ENCODE measurements at places on chromosomes 4 and X. TPM values are rescaled to one million over a fixed set of nuclear protein-coding genes. Genes with fewer than 3 reads are reported as not detected.

LRIT3 gene
- polyA plus RNA-seq: 0.78 TPM

SUPT20HL1 gene
- not detected for polyA plus RNA-seq

NIPAL1 gene
- polyA plus RNA-seq: 0.52 TPM

SERTM2 gene
- not detected for polyA plus RNA-seq

SMIM10 gene
- polyA plus RNA-seq: not detected

PNMA6F gene
- polyA plus RNA-seq: 0.77 TPM

PPP2R2C gene
- 41.2 TPM for polyA plus RNA-seq

HS3ST1 gene
- 0.10 TPM for polyA plus RNA-seq

CFAP99 gene
- polyA plus RNA-seq: not detected

PLS3 gene
- 3.8 TPM for polyA plus RNA-seq

STK32B gene
- 42.8 TPM for polyA plus RNA-seq

HS6ST2 gene
- 43.0 TPM for polyA plus RNA-seq

DCAF4L1 gene
- 0.42 TPM for polyA plus RNA-seq

FHIP1A gene
- polyA plus RNA-seq: not detected

RAI2 gene
- polyA plus RNA-seq: 1.5 TPM

ASB5 gene
- not detected for polyA plus RNA-seq

HCCS gene
- polyA plus RNA-seq: 17.6 TPM

USP26 gene
- not detected for polyA plus RNA-seq

MAGEA10 gene
- polyA plus RNA-seq: not detected

SPANXN3 gene
- not detected for polyA plus RNA-seq

CASP6 gene
- polyA plus RNA-seq: 9.5 TPM

HSFX4 gene
- not detected for polyA plus RNA-seq

IL3RA gene
- polyA plus RNA-seq: not detected

TKTL2 gene
- polyA plus RNA-seq: 0.42 TPM

OTUD6A gene
- polyA plus RNA-seq: not detected

ANXA10 gene
- not detected for polyA plus RNA-seq

DAPP1 gene
- not detected for polyA plus RNA-seq

TAF7L gene
- 1.1 TPM for polyA plus RNA-seq

CSN1S1 gene
- polyA plus RNA-seq: not detected

RBM47 gene
- 2.4 TPM for polyA plus RNA-seq

UBQLN2 gene
- polyA plus RNA-seq: 16.6 TPM

RENBP gene
- polyA plus RNA-seq: 2.5 TPM

MAGEA3 gene
- polyA plus RNA-seq: not detected

FAAH2 gene
- 9.3 TPM for polyA plus RNA-seq

VSIG4 gene
- not detected for polyA plus RNA-seq

RS1 gene
- polyA plus RNA-seq: not detected

MAGIX gene
- polyA plus RNA-seq: 12.2 TPM

CXCL11 gene
- polyA plus RNA-seq: 0.33 TPM

FSTL5 gene
- polyA plus RNA-seq: 6.8 TPM

RBM46 gene
- polyA plus RNA-seq: 0.09 TPM

ATP6AP2 gene
- 236 TPM for polyA plus RNA-seq

DIAPH2 gene
- polyA plus RNA-seq: 0.14 TPM

PIR gene
- polyA plus RNA-seq: 1.2 TPM

PCDH18 gene
- polyA plus RNA-seq: 0.80 TPM

CNKSR2 gene
- 31.1 TPM for polyA plus RNA-seq

CLDN34 gene
- not detected for polyA plus RNA-seq

TMEM144 gene
- 1.3 TPM for polyA plus RNA-seq

TMPRSS11F gene
- not detected for polyA plus RNA-seq

SPANXD gene
- not detected for polyA plus RNA-seq
